ENCODE measurements at places on chromosomes 11 and 22.

DNA sequence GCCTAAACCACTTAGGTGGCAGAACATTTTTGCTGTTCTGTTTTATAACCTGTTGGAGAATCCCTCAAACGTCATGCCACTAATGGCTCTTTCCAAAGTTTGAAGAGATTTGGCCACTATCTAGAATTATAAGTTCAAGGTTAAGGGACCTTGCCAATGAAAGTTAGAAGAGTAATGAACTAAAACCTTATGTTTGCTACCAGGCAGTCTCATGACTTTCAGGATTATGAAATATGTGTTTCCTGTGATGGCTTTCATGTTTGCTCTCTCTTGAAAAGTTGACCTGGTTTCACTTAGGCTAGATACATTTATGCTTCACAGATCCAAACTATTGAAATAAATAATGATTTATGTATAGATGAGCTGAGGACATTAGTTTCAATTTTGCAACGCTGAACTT is 340.0 kb downstream of the LRRC4C start:
- DNase-seq, result no peak

GRCh38 chr22:28344918-28345703 is 334.5 kb downstream of the TTC28 start:
- peak; percentile 22 for DNase-seq

GRCh38 chr11:119324189-119324588 is 7.3 kb upstream of the MCAM start:
- no peak for DNase-seq

DNA sequence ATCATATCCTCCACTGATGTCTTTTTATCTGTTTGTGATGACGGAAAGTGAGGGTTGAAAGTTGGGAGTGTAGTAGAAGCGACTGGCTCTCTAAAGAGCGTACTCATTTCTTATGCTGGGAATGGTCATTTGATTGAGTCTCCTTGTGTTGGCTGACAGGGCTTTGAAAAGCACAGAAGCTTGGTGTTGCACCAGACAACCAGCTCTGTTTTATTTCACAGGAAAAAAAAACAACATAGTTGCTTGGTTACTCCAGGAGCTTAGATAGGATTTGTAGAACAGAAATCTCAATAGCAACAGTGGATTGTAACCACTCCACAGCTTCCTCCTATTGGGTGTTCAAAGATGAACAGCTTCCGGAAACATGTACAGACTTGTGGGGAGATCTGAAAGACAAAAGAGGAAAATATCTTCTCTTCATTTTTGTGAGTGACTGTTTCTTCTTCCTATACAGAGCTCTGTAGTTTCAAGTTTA is 2.7 kb downstream of the RBM14 start:
- DNase-seq, result peak; percentile 75

DNA sequence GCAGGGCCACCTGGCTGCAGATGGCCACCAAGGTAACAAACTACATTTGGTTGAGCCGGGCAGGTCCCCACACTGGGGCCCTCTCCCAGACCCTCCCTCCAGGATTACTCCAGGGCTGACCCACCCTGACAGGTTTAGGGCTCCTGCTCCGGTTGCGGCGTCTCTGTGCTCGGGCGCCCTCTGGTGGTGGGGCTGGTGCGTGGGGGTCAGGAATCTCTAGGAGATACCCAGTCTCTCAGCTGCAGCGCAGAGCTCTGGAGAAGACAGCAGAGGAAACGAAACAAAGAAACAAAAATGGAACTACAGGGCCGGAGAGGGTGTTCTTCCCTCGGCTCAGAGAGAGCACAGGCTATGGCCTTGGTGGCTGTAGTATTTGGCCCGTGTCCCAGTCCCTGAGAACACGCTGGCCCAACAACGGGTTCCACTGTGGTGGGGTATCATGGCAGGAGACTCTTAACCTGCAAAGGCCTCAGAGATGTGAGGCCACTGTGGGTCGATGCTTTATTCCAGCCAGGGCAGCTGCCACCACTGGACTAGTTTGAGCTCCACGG is 2.4 kb downstream of the C11orf96 start:
- no peak for DNase-seq

DNA sequence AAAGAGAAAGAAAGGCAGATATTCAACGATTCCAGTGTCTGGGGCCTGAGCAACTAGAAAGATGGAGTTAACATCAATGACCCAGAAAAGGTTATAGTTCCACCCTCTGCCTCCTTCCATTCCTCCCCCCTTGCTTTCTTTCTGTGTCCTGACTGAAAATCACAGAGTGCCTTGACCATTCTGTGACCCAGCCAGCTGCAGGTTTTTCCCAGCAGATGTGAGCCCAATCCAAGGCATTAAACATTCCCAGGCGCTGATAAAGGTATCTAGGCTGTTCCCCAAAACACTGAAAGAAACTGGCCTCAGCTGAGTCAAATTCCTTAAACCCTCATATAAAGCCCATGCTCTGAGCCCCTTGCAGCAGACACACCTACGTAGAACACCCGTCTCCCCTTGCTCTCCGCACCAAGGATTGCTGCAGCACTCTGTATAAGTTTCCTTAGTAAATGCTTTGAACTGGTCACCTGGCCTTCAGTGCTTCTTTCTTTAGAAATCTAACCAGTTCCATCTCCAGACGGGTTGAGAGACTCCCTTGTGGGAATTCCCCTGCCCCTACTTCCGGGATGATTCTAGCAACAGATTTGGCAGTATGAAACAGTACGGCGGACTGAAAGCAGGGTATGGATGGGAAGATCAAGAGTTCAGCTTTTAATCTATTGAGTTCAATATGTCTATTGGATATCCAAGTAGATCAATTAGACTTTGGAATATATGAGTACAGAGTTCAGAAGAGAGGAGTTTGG is 48.8 kb upstream of the ZC3H12C start:
- no peak for DNase-seq

GRCh38 chr22:20761536-20761935 is 12.4 kb upstream of the SERPIND1 start:
- DNase-seq, result peak; percentile 57

DNA sequence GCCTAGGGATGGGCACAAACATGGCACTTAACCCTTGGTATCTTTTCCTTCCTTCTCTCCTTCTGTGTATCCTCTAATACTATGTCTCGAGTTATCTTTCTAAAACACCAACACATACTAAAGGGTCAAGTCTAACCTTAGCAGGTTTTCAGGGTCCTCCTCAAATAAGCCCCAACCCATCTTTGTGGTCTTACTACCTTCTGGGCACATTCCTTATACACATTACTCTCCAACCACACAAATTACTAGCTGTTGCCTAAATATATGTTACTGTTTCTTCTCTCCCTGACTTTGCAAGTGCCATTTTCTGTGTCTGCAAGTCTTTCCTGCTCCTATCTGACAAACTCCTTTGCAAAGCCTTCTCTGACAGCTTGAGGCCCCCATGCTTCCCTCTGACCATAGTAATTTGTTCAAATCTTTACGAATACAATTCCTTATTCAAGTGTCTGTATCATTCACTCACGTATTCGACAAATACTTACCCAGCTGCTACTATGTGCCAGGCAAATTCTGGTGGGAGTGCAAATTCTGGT is 15.8 kb upstream of the NUP160 start:
- DNase-seq, result no peak

DNA sequence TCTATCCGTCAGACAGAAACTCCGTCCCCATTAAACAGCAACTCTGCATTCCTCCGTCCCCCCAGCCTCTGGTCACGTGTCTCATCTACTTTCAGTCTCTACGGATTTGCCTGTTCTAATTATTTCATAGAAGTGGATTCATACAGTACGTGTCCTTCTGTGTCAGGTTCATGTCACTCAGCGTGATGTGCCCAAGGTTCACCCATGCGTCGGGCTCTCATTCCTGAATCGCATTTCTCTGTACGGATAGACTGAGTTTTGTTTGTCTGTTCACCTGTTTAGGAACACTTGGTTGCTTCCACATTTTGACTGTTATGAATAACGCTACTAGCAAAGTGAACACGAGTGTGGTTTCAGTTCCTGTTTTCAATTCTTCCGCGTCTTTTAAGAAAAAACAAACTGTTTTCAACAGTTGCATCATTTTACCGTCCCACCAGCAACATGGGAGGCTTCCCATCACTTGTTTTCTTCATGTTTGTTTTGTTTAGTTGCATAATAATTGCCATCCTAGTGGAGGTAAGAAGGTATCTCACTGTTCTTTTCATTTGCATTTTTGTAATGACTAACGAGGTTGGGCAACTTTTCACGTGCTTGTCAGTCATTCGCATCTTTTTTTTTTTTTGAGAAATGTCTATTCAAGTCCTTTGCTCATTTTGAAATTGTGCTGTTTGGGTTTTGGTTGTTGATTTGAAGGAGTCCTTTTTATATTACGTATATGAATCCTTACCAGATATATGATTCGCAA is 8.9 kb upstream of the NLRP6 start:
- no peak for DNase-seq

All from HFFc6 (cell line).